Activated naive CD4-positive, alpha-beta T cell treated with anti-CD3 and anti-CD28 coated beads, Interleukin-2, amount 50 U/mL, for 72 hours (primary cell): ENCODE measurements at places on chromosomes 1 and 21. TPM values are rescaled to one million over a fixed set of nuclear protein-coding genes. Genes with fewer than 3 reads are reported as not detected.
A peak's percentile ranks its signal among the peaks of the same experiment; 100 is the strongest.

DNA sequence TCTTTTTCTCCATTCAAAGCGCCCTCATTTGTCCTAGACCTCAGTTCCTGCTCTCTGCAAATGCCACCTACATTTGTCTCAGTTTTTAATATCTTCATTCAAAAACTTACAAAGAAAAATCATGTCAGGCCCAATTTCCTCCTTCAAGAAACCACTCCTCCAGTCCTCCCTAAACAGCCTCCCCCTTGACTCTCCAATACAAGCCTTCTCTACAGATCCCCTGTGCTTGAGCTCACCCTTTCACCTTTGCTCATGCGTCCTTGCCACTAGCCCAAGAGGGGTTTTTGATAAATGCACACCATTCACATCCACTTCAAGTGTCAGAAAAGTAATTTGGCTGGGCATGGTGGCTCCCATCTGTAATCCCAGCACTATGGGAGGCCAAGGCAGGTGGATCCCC, 140.6 kb downstream of the RERE start:
- no peak for DNase-seq

DNA sequence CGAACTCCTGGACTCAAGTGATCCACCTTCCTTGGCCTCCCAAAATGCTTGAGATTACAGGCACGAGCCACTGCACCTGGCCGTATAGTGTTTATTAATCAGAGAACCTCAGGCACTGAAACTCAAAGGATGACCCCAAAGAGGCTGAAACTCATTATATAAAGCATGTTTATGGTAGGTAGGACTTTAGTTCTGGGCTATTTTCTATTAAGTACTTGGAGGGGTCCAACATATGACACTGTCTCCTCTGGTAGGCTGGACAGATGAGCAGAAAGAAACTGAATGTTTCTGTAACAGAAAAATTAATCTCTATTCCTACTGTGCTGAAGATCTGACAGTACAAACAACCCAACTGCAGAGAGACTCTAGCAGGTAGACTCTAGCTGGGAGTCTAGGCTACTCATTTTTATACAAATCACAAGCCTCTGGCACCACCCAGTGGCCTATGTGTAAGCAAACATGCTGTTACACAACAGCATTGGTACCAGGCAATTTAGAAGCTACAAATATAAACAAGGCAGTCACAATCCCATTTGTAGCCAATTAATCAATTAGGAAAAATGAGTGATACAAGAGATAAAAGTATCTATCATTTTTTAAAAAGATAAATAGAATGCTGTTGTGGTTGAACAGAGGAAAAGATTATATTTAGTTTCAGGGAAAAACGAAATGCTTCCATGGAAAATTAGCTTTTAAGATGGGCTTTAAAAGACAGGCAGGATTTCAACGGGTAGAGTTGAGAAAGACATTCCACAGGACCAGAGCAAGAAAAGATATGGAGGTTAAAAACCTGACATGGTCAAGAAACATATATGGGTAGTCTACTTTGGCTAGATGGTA, 10.4 kb downstream of the DCAF8 start:
- no peak for DNase-seq

DNA sequence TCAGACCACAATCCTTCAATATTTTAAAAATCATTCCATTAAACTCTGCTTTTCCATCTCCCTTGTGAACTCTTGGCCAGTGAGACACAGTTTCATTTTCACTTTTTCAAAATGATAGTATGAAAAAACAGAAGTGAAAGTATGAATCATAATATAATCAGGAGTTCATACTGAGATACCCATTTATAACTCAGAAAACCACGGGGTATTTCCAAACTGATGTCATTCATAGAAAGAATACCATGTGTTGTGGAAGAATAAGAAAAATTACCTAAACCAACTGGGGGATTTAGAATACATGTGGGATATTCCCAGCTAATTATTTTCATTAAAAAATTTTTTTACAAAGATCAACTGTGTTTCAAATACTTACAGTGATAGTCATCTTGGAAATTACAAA, 149.9 kb downstream of the MRPL39 start:
- no peak for DNase-seq

GRCh38 chr1:177163844-177164379, 600 bp downstream of the ASTN1 start:
- no peak for DNase-seq

GRCh38 chr1:67801903-67802302, 31.4 kb downstream of the GNG12 start:
- DNase-seq = no peak

DNA sequence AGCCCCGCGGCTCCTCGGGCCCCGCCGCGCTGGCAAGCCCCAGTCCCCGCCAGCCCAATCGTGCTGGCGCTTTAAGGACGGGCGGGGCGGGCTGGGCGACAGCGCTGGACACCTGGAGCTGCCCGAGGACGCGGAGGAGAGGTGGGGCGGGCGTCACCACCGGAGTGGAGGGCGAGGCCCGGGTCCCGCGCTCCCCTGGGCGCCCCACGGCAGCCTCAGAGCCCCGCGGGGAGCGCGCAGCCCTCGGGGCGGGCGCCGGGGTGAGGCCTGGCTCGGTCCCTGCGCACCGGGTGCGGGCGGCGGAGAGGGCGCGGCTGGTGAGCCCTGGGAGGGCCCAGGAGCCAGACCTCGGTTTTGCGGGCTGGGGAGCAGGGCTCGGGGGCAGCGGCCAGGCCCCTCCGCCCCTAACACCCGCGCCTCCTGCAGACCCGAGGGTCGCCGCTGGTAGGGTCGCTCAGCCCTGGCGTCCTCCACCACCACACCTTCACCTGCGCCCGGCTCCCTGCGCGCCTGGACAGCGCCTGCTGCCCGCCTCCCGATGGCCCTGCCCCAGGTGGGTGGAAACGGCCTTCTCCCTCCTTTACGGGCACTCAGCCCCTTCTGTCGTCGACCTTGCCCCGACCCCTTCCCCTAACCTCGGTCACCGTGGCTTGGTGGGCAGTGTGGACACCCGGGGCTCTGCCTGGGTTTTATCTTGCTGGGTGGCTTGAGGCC, at the start of gene TMEM61:
Gene TMEM61 (plus strand): TSS at position 101 of the 714 bp plus-strand sequence. CDS start 438 bp downstream, at position 539.
- no peak for DNase-seq

FAM177B gene
- 0.53 TPM for total RNA-seq

GRCh38 chr1:218499011-218499691, 154.0 kb downstream of the TGFB2 start:
- no peak for DNase-seq

TRIM67 gene
- total RNA-seq = 0.02 TPM

DNA sequence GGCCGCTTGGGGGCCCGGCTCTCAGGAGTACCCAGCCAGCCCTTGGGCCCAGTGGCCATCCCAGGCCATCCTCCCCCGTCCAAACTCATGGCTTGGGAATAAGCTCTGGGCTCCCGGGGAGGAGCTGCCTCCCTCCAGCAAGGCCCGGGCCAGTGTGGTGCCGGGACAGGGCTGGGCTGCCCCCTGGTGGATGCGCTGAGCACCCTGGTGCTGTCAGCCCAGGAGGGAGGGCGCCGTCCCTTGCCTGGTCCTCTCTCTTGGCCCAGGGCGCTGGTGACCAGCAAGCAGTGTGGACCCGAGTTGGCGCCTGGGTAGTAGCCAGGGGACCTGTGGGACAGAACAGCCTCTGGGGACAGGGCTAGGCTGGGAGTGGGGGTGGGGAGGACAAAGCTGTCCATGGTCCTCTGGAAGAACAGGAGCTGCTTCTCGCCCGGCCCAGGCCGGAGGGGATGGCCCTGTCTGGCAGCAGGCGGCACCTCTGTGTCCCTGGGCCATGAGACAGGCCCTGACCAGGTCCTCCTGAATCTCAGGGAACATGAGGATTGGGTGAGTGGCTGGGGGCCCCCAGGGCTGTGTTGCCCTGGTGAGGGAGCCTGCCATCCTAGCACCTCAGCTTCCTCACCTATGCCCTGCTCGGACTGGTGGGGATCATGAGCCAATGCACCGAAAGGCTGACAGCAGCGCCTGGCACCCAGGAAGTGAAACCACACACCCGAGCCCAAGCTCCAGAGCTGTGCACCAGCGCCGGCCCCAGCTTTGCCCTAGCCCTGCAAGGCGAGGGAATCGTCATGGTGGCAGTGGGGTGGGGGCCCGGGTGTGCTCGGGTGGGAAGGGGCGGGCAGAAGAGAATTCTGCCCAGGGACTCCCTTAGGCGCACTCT, 9.4 kb downstream of the MORN1 start:
- DNase-seq = peak; percentile 85
